Vagina (tissue), 2 donors: ENCODE measurements at places on chromosomes 2 and 18.

- DNase-seq = no peak
Measured at GRCh38 chr2:102540882-102541281, 67.9 kb downstream of the SLC9A4 start.

DNA sequence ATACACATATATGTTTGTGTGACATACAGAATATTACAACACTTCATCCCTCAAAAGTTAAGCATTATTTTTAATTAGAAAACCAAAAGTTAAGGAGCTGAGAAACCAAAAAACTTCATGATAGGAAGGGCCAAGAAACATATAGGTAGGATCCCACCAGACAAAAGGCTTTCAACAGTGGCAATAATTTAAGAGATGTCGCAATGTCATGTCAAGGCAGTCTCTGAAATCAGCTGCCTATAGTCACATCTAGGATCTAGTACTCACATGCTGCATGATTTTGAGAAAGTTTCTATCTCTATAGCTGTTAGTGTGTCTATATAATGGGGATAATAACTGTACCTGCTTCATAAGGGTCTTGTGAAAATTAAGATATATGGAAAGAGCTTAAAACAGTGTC is 72.7 kb downstream of the SPIRE1 start:
- DNase-seq = no peak

DNA sequence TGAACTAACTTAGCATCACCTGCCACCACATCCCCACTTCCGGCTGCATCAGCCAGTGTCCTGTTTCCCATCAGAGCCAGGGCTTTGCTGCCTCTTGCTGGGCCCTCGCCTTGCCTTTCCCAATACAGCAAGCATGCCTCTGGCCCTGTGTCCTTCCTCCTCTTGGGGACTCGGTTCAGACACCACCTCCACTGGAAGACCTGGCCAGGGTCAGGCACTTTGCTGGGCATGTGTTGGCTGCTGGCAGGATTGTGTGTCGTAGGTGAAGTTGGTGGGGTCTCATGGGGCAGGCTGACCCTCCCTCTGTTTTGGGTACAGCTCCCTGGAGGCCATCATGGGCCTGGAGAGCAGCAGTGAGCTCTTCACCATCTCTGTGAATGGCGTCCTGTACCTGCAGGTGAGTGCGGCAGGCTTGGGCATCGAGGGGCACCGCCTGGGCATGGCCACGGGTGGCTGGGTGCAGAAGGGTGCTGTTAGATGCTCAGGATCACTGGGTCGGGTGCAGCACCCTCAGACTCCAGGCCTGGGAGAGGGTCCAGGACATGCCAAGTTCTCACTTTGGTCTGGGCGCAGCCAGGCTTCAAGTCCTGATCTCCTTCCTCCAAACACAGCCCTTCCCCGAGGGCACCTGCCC is 6.6 kb downstream of the ERFE start:
- no peak for DNase-seq

DNA sequence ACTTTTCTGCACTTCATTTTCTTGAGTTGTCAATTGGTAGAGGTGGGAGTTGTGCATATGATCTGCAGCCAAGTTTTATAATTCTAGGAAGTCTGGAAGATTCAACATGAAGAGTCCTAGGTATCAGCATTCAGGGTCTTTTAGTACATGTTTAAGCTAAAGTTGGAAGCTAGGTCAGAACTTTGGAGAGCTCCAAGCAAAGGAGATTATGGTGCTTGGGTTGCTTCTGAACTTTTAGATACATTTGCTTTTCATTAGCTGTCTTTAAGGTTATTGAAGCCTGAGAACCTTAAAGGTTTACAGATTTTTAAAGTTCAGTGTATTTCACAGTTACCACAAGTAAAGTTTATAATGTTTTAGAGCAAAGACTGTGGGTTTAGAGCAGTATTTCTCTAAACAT is 85.5 kb downstream of the EPC2 start:
- DNase-seq = no peak

DNA sequence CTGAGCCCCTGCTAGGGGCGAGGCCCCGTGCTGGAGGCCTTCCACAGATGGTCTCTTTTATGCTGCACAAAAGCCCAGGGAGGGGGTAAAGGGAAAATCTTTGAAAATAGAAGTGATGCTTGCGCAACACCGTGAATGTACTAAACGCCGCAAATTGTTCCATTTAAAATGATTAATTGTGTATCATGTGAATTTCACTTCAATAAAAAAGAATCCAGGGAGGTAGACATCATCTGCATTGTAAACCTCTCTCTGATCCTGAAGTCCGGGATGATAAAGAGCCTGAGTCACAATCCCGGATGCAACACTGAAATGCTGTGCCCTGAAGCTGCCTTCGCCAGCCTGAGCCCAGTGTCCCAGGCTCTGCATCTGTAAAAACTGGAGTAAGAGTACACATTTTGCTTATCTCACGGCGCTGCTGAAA is 107.7 kb upstream of the PPP1CB start:
- DNase-seq = peak; percentile 88
